Activated CD8-positive, alpha-beta memory T cell treated with anti-CD3 and anti-CD28 coated beads, Interleukin-2, amount 10 ng/mL, durations not matched to agents 7 days and 5 days (primary cell): ENCODE measurements at places on chromosomes 4 and X.

DNA sequence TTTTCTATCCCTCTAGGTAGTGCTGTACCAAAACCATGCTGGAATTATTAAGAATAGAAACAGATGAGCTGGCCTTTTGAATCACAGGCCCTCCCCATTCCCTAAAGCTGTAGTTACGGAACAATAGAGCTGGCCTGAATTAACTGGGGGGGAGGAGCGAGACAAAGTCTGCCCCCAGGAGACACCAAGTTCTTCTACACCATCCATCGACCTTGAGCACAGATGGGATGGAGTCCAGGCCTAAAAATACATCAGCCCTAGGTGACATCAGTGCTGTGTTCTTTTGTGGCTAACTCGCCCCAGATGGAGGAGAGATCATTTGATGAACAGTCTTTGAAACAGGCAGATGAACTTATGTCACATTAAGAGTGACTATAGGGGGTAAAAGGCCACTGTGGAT is 49.6 kb downstream of the LHFPL1 start:
- no peak overlapping the region for H3K4me3 ChIP-seq
- H3K27ac ChIP-seq = no peak overlapping the region
- H3K4me1 ChIP-seq = peaks cover 4% of the 10 kb centered on the region
- no peaks in the 10 kb centered on the region for H3K27me3 ChIP-seq

DNA sequence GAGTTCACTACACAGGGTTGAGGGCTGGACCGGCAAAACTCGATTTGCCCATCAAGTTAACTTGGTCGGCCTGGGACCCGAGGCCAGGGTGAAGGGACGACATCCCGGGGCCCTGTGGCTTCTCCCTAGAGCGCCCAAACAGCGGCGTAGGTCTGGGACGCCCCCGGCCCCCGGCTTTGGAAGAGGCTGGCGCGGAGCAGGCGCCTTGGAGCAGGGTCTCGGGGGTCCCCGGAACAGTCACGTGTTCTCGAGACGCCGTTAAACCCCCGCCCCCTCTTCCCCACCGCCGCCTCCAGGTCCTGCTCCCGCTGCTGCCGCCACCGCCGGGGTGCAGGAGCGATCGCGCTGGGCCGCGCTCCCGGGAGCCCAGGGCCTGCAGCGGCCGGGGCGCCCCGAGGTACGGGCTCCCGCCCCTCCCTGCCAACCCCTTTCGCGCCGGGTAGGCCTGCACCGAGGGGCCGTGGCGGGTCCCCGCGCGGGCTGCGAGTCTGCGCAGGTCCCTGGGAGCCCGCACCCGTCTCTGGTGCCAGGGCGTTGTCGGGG is at the start of gene NPY5R:
TSS of gene NPY5R (plus strand) at position 289 of the 543 bp plus-strand sequence. CDS start 6,382 bp downstream, outside the sequence.
- DNase-seq = no peak
- H3K27ac ChIP-seq = no peak within 1 kb of the TSS
- no peak within 1 kb of the TSS for H3K4me3 ChIP-seq
- H3K27me3 ChIP-seq = peaks cover 41% of the 10 kb centered on the region
- H3K4me1 ChIP-seq = no peaks in the 10 kb centered on the region

- no peaks in the 10 kb centered on the region for H3K27me3 ChIP-seq
- H3K36me3 ChIP-seq = no peaks in the 10 kb centered on the region
- H3K27ac ChIP-seq = peak overlapping the region; percentile 95
- H3K4me1 ChIP-seq = peaks cover 22% of the 10 kb centered on the region
Measured at GRCh38 chrX:110318664-110318968, 731 bp upstream of the AMMECR1 start.

DNA sequence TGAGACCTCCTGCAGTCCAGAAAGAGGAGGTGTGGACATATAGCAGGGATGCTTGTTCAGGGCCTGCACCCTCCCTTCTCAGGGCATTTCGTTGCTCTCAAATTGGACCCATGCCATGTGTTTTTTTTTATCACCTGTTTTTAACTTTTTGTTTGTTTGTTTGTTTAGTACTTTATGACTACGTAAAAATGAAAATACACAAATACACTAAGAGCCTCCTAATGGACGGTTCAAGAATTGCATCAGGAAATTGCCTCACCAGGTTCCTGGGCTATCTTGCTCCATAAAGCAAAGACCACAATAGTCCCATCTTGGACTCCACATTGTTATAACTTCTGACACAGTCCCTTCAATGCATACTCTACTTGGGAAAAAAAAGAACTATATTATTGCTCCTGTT is 1685.9 kb upstream of the TENM3 start:
- no peak overlapping the region for H3K4me3 ChIP-seq
- H3K27me3 ChIP-seq = no peaks in the 10 kb centered on the region
- H3K4me1 ChIP-seq = no peaks in the 10 kb centered on the region
- H3K27ac ChIP-seq = no peak overlapping the region

GRCh38 chrX:25968920-25969319 is 169.2 kb upstream of the MAGEB18 start:
- no peaks in the 10 kb centered on the region for H3K36me3 ChIP-seq
- H3K4me1 ChIP-seq = no peaks in the 10 kb centered on the region
- DNase-seq = no peak
- no peaks in the 10 kb centered on the region for H3K27me3 ChIP-seq
- no peak overlapping the region for H3K27ac ChIP-seq

- no peak overlapping the region for H3K27ac ChIP-seq
- H3K27me3 ChIP-seq = peaks cover 13% of the 10 kb centered on the region
- no peak overlapping the region for H3K4me3 ChIP-seq
- no peaks in the 10 kb centered on the region for H3K36me3 ChIP-seq
Measured at GRCh38 chr4:77449171-77449570, 156.4 kb upstream of the CXCL13 start.

DNA sequence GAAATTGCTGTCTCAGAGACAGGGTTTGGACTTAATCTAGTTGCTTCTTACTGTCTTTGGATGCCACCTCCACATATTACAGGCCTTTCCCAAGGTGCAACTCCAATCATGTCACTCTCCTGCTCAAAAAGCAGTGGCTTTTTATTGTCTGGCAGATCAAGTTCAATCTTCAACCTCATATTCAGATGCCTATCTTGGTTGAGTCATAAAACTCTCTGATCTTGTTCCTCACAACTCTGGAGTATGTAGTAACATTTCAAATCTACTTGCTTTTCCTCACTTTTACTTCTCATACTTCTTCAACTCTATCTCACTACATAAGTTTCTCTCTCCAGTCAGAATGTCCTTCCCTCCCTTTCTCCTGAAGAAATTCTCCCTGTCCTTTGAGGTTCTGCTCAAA is 180.6 kb downstream of the VSIG4 start:
- peaks cover 7% of the 10 kb centered on the region for H3K36me3 ChIP-seq
- H3K27me3 ChIP-seq = no peaks in the 10 kb centered on the region
- DNase-seq = no peak
- peaks cover 39% of the 10 kb centered on the region for H3K4me1 ChIP-seq
- H3K27ac ChIP-seq = no peak overlapping the region

GRCh38 chr4:38572793-38573192 is 91.2 kb upstream of the KLF3 start:
- peaks cover 3% of the 10 kb centered on the region for H3K27me3 ChIP-seq
- H3K4me3 ChIP-seq = no peak overlapping the region
- no peaks in the 10 kb centered on the region for H3K4me1 ChIP-seq

DNA sequence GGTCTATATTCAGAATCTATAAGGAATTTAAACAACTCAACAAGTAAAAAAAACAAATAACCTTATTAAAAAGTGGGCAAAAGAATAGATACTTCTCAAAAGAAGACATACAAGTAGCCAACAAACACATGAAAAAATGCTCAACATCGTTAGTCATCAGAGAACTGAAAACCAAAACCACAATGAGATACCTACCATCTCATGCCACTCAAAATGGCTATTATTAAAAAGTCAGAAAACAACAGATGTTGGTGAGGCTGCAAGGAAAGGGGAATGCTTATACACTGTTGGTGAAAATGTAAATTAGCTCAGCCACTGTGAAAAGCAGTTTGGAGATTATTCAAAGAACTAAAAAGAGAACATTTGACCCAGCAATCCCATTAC is 201.6 kb downstream of the QDPR start:
- H3K36me3 ChIP-seq = no peaks in the 10 kb centered on the region
- no peak overlapping the region for H3K4me3 ChIP-seq
- DNase-seq = no peak
- peaks cover 4% of the 10 kb centered on the region for H3K4me1 ChIP-seq
- H3K27me3 ChIP-seq = peaks cover 15% of the 10 kb centered on the region

- no peaks in the 10 kb centered on the region for H3K27me3 ChIP-seq
- H3K4me1 ChIP-seq = peaks cover 6% of the 10 kb centered on the region
- DNase-seq = no peak
- H3K36me3 ChIP-seq = peaks cover 9% of the 10 kb centered on the region
- no peak overlapping the region for H3K27ac ChIP-seq
Measured at GRCh38 chrX:48902776-48903175, 5.0 kb downstream of the PQBP1 start.

DNA sequence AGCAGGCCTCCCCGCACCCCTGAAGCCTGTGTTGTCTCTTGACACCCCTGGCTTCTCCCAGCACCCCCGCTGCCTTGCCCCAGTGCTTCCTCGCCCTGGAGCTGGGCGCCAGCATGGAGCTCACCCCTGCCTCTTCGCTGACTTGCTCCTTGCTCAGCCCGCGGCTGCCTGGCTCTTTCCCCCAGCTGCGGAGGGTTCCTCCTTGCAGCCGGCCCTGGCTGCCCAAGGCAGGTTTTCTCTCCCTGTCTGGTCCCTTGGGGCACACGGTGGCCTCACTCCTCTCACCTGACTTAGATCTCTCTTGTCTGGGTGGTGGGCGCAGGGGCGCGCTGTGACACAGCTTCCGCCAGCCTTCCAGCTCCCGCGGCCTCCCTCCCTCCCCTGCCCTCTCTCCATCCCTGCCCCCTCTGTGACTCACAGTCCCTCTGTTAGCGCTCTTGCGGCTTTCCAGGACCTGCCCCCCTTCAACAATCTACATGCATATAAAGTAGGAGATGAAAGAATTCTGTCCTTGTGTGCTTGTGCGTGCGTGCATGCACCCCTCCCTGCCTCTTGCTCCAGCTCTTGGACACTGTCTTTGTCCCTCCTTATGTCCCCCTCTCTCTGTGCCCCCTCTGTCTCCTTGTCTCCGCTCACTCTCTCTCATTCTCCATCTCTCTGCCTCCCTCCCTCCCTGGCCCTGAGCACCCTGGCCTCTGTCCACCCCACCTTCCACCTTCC is 2.2 kb downstream of the PLXNB3 start:
- no peak for DNase-seq
- no peaks in the 10 kb centered on the region for H3K36me3 ChIP-seq
- no peak overlapping the region for H3K27ac ChIP-seq
- no peaks in the 10 kb centered on the region for H3K27me3 ChIP-seq

GRCh38 chrX:128897621-128898020 is 625.7 kb downstream of the SMARCA1 start:
- H3K27ac ChIP-seq = no peak overlapping the region
- no peaks in the 10 kb centered on the region for H3K27me3 ChIP-seq
- H3K4me1 ChIP-seq = no peaks in the 10 kb centered on the region
- no peak overlapping the region for H3K4me3 ChIP-seq
- H3K36me3 ChIP-seq = no peaks in the 10 kb centered on the region

DNA sequence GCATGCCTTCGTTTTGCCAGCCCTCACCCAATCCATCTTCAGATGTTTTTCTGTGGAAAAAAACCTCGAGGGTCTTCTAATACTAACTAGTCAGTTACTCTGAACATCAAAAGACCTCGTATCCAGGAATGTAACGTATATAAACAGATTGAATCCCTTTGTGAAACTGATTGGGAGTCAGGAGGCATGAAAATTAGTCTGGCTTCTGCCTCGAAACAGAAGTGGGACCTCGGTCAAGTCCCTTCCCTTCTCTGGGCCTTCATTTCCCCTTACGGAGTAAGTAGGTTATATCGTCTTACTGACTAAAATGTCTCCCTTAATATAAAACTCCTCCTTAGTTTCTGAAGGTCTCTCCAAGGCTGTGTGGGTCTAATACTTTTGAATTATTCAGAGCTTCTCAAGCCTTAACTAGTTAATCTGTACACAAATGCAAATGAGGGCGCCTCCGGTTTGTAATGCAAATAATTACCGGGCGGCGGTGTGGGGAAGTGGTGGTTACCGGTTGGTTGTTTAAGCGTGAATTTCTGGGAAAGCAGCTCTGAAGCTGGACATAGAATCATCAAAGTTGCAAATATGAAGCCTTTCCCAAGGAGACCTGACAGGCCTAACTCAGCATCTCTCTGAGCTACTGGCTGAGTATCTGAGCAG is 11.4 kb upstream of the NKRF start:
- H3K4me3 ChIP-seq = no peak overlapping the region
- no peaks in the 10 kb centered on the region for H3K27me3 ChIP-seq
- peaks cover 11% of the 10 kb centered on the region for H3K36me3 ChIP-seq
- no peak for DNase-seq

- peaks cover 5% of the 10 kb centered on the region for H3K27me3 ChIP-seq
- H3K4me3 ChIP-seq = no peak overlapping the region
- H3K27ac ChIP-seq = no peak overlapping the region
- DNase-seq = no peak
- peaks cover 2% of the 10 kb centered on the region for H3K36me3 ChIP-seq
Measured at GRCh38 chr4:68361146-68361589, 11.3 kb upstream of the YTHDC1 start.

- H3K4me1 ChIP-seq = no peaks in the 10 kb centered on the region
- no peaks in the 10 kb centered on the region for H3K36me3 ChIP-seq
- H3K27me3 ChIP-seq = no peaks in the 10 kb centered on the region
- H3K4me3 ChIP-seq = no peak overlapping the region
Measured at GRCh38 chr4:32488690-32489089, 1768.5 kb downstream of the PCDH7 start.

GRCh38 chrX:18873189-18873791 is 110.6 kb downstream of the PHKA2 start:
- H3K4me1 ChIP-seq = no peaks in the 10 kb centered on the region
- no peak overlapping the region for H3K4me3 ChIP-seq
- no peak for DNase-seq
- no peaks in the 10 kb centered on the region for H3K27me3 ChIP-seq
- no peak overlapping the region for H3K27ac ChIP-seq

GRCh38 chr4:30005995-30006394 is 714.2 kb upstream of the PCDH7 start:
- H3K27me3 ChIP-seq = no peaks in the 10 kb centered on the region
- no peaks in the 10 kb centered on the region for H3K4me1 ChIP-seq
- DNase-seq = no peak
- no peaks in the 10 kb centered on the region for H3K36me3 ChIP-seq
- H3K27ac ChIP-seq = no peak overlapping the region

DNA sequence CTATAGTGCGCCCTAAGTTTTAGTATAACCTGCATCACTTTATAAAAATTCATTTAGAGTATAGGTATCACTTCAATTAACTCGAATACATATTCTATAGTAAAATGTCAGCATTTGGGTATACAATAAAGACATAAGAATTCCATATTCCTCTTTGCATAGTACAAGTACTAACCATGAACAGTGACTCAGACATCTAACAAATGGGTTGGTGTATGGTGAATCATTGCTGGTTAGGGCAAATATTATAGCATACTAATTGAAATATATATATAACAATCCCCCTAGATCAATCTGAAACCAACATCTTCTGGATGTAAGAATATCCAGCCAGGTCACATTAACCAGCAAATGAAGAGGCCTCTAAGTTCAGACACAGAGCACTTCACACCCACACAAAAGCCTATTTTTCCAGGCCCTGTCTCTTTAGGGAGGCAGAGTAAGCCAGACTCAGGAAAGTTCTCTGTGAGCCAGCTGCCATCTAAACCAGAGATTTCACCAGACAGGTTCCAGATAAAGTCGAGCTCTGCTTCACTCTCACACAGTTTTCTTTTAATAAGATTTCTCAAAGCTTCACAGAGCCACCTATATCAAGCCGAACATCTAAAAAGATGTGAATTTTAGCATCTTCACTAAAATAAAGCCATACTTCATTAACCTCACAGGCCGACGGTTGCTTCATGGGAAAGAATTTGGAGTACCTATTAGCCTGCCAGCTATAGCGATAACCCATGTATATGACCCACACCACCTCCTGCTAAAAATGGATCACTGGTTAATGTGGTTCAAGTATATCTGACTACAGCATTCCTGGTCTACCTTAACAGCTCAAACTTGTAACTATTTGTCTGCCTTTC is 200.0 kb upstream of the FTHL17 start:
- no peak overlapping the region for H3K4me3 ChIP-seq
